ENCODE measurements at places on chromosomes 6 and 20.

DNA sequence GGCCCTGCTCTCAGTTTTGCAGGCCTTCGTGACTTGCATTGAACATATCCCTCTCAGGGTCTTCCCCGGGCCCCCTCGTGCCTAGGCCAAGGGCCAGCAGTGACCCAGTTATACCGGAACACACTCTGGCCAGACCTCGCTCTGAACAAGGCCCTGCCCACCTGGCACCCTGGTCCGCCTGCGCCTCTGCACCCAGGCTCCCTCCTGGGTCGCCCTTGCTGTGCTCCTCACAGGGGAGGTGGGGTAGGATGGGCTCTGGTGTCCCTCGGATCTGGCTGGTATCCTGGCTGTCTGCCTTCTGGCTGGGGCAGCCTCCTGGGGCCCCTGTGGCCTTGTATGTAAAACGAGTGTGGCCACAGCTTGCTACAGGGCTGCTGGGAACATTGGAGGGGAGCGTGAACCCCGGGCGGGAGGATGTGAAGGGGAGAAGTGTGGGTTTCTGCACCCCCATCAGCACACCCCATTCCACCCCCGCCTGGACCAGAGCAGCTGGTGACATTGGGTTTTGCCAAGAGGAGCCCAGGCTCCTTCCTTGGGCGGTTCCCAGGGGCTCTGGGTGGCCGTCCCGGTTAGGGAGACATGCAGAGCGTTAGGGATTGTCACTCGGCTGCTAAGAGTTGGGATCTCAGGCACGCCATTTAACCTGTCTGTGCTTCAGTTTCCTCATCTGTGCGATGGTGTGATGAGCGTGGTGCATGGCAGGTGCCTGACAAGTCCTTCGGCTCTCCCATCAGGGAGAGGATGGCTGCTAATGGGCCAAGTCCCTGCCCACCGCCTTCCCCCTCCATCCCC, 17.5 kb downstream of the SRC start:
- DNase-seq: no peak

DNA sequence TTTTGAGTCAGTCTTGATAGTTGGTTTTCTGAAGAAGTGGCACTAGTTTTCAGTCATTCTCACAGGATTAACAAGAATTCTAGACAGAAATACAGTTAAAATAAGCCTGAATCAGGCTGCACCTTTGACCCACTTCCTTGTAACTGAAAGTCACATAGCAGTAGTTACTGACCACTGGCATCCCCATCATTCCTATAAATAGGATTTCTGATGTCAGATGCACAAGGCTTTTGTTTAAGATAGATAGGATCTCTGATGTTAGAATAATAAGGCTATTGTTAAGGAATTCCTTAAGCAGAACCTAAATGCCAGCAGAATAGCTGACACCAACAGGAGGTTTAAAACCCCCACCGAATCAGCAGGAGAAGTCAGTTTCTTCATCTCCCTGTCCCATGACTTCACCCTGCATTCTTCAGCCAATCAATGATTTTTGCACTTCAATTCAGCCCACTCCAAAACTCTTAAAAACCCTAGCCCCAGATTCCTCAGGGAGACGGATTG, 30.6 kb upstream of the ZBTB24 start:
- DNase-seq: no peak

DNA sequence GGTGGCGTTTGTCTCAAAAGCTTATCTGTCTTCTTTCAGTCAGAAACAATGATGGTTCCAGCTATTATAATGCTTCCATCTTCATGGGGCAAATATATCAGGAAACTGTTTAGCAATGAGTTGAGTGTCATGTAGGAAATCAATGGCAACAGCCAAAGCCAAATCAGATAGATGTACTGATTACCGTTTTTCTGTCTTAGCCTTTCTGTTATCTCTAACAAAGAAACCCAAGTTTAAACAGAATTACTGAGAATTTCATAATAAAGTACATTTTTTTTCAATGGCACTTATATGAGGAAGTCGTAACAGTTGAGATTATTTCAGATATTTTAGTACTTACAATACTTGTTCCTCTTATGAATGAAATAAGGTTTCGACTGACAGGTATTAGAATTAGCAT, 1.2 kb downstream of the NOX3 start:
- no peak for DNase-seq

DNA sequence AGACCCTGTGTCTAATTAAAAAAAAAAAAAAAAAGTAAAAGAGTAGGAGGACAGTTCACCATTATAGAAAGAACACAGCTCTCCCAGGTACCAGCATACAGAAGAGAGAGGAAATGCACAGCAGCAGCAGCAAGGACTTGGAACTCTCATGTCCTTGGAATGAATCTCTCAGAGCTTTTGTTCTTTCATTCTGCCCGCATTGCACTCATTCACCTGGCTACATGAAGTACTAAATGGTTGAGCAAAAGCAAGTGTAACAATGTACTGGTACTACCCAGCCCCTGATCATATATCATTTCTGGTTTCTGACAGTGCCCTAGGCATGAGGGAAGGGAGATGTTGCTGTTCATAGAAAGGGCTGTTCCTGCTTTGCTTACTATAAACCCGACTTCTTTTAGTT, 12.1 kb upstream of the BTN3A3 start:
- no peak for DNase-seq

DNA sequence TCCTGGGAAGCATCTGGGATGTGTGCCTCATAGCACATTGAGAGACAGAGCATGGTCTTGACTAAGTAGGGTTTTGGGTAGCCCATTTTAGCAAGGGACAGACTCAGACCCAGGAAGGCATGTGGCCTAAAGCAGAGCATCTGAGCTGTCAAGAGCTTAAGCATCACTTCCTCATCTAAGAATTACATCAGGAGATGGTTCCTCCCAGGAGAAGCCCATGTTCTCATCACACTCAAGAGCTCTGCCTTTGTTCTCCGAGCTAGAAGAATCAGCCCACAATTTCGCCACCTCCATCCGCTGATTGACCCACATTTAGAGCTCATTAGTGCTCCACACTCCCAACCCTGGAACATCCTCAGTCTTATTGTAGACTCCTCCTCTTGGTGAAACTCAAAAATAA, 68.3 kb downstream of the NPEPL1 start:
- DNase-seq: no peak

GRCh38 chr20:32986331-32986966, 17.8 kb downstream of the SUN5 start:
- DNase-seq: no peak

DNA sequence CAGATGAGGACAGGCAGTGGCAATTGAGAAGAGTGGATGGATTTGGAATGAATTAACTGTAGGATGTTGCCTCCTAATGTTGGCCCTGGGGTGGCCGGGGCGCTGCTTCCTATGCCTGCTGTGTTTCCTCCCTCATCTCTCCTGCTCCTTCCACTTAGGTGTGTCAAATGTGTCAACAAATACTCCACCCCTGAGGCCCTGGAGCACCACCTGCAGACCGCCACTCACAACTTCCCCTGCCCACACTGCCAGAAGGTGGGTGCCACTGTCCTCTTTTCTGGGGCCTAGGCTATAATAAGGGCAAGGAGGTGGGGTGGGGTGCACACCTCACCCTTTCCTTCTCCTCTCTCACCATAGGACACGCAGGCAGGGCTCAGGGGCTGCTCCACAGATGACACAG, 30.0 kb upstream of the CHMP4B start:
- DNase-seq: no peak

- no peak for DNase-seq
These were observed 49.3 kb upstream of the FLRT3 start for GRCh38 chr20:14386726-14387125.

GRCh38 chr6:32050562-32050961, 12.3 kb downstream of the CYP21A2 start:
- DNase-seq: no peak

DNA sequence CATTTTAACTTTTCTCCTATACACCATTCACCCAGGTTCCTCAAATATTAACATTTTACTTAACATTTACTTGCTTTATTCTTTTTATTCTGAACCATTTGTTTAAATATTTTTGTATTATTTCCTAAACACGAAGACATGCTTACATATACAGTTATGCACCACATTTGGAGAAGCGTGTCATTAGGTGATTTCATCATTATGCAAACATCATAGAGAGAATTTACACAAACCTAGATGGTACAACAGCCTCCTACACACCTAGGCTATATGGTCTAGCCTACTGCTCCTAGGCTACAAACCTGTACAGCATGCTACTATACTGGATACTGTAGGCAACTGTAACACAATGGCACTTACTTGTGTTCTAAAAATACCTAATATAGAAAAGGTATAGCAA, 6.6 kb downstream of the TDP2 start:
- no peak for DNase-seq

DNA sequence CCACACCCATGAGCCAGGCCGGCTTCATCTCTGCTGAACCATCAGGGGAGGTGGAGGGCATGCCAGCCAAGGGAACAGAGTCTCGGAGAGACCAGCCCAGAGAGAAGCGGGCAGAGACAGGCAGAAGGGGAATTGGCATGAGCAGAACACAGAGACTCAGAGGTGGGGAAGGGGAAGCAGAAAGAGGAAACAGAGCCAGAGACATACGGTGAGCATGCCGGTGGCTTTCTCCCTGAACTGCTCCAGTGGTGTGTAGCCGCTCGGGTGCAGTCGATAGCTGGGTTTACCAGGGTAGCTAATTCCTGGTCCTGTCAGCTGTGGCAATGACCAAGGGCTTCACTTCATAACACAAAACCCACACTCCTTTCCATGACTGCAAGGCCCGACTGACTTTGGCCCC, 83.6 kb upstream of the CCDC167 start:
- DNase-seq: no peak

DNA sequence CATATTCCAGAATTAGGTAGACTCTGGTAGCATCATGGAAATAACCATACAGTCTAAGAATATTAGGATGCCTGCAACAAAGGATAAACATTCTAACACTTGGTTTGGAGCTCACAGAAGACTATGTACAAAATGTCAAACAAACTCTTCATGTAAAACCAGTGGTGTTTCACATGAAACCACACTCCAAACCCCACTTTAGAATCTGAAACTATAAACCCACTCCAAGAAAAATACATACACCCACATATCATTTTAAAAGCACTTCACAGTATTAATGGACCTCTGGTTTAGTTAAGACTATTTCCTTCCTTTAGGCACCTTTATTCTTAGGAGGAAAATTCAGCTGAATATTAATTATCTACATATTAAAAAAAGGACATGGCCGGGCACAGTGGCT, 10.5 kb downstream of the AURKA start:
- no peak for DNase-seq

DNA sequence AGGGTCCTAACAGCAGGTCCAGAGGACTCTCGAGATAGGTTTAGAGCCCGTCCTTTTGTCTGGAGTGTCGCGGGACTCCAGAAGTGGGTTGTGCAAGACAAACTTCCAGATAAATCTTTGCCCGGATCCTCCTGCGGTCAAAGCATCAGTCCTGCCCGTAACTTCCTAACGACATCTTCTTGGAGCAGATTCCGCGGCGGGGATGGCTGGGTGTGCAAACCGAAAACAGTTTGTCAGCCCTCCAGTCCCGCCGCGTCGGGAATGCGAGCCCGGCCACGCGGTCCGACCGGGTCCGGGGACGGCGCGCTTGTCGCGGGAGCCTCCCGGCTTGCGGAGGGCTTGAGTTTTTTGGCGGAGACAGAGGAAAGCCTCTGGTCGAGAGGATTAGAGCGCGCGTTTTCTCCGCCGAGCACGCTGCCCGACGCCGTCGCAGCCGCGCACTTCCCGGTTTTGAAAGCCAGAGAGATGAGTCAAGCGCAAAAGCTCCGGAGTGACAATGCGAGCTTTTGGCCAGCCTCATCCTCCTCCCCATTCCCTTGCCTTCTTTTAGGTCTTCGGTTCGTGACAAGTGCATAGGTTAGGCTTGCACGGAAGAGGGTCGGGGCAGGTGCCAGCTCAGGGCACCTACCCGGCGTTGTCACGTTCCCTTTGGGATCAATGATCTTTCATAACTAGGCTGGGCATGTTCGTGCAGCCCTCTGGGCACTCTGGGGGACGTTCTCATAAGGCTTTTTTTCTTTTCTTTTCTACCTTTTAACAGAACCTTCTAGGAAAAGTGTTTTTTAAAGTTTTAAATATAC, 91.3 kb upstream of the PRDM1 start:
- no peak for DNase-seq

DNA sequence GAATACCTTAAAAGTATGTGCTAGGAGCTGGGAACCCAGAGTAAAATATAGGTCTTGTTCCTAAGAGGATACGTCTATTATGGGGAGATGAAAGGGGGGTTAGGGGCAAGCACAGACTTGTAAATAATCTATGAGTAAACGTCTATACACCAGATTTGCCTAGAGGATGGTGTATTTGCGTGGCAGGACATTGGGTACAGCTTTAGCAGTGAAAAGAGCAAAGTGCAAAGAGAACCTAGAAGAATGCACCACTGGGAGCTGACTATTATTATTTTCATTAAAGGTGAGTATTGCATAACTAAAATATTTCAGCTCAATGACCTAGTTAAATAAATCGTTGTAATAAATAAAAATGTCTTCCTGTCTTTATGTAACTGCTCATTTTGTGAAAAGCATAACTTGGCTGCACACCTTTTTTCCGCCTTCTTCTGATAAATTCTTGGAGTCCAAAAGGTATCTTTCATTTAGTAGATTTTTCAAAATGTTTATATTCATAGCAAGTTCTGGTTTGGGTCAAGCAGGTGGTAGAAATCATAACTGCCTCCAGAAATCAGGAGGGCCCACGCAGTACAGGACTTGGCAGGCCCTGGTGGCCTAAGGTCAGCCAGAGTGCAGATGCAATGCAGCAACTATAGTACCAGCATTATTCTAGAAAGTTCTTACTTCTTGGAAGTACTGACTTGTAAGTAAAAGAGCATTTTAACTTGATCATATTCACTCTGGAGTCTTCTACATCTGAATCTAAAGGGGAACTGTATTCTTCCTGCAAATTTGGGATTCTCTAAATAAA, 357.2 kb downstream of the PLCB1 start:
- DNase-seq: no peak

DNA sequence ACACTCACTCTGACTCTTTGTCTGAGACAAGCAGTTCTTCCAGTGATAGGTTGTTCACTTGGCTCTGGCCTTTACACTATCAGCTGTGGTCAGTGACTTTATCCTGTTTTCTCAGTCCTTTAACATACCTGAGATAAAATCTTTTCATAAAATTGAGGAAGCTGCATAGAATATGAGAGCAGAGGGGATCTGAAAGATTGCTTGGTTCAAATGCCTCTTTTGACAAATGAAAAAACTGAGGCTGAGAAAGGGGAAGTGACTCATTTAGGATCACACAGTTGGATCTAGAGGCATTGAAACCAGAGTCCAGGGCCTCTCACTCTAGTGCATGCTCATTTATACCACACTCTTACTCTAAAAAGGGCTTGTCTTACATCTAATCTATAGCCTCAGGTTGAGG, 277.0 kb upstream of the TBX18 start:
- no peak for DNase-seq

GRCh38 chr6:54198134-54198533, 86.9 kb downstream of the MLIP start:
- no peak for DNase-seq

DNA sequence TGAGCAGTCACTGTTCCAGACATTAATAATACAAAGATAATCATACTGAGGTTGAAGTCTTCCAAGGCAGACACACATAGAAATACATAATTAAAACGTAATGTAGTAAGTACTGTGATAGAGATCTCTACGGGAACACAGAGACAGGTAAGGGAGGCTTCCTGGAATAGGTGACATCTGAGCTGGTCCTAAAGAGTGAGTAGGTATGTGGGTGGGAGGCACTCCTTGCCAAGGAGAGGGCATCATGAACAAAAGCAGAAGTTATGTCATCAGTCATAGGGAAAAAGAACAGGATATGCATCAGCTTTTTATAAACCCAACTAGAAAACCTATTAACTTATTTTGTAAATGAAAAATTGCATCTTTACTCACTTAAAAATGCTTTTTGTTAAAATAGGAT, 110.0 kb downstream of the MAP7 start:
- no peak for DNase-seq

GRCh38 chr6:159168536-159169192, 536 bp upstream of the FNDC1 start:
- DNase-seq: no peak

- no peak for DNase-seq
These were observed 41.6 kb downstream of the PLCG1 start for GRCh38 chr20:41178904-41179432.

All from AG04450 (cell line).